ENCODE measurements at places on chromosomes 7 and 10.

GRCh38 chr10:68559251-68559650 is 886 bp upstream of the TET1 start:
- DNase-seq, result peak; percentile 58

GRCh38 chr10:20634839-20635238 is 262.3 kb downstream of the NEBL start:
- DNase-seq, result no peak

DNA sequence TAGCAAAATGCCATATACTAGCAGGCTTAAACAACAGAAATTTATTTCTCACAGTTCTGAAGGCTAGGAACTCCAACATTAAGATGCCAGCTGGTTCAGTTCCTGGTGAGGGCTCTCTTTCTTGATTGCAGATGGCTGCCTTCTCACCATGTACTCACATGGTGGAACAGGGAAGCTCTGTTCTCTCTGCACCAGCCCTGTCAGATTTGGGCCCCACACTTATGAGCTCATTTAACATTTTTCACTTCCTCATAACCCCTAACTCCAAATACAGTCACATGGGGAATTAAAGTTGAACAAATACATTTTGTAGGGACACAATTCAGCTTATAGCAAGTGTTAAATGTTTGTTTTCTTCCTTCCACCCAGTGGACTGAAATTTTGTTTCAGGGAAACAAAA is 218.6 kb upstream of the TAC1 start:
- DNase-seq, result no peak

DNA sequence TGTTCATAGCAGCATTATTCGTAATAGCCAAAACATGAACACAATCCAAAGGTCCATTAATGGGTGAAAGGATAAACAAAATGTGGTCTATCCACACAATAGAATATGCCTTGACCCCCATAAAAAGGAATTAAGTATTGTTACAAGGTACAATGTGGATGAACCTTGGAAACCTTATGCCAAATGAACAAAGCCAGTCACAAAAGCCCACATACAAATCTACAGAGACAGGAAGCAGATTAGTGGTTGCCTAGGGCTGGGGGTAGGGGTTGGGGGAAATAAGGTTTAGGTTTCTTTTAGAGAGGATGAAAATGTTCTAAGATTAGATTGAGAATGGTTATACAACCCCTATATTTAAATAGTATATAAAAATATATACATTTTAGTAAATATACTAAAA is 34.8 kb downstream of the PIP4K2A start:
- no peak for DNase-seq

GRCh38 chr7:36894190-36894589 is 169.9 kb upstream of the AOAH start:
- no peak for DNase-seq

DNA sequence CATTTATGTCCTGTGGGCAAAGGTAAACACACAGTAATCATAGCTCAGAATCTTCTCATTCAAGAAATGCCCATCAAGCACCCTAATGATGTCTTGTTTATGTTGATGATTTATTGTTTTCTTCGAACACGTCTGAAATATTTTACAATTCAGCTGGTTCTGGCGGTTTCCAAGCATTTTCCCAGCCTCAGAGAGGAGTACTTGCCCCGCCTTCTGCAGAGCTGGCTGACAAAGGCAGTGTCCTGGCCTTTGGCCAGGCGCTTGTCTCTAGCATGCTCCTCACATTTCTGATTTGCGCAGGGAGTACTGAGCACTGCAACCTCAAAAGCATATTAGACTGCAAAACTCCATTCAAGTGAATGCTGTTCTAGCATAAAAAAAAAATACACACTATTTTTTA is 314.2 kb upstream of the GNAI1 start:
- DNase-seq, result peak; percentile 21

- no peak for DNase-seq
Observed at GRCh38 chr10:119320981-119321380, 113.6 kb downstream of the GRK5 start.

GRCh38 chr10:33196710-33197491 is 137.6 kb downstream of the NRP1 start:
- DNase-seq, result no peak

- DNase-seq, result no peak
Observed at GRCh38 chr7:6533893-6534495, 17.3 kb downstream of the GRID2IP start.

DNA sequence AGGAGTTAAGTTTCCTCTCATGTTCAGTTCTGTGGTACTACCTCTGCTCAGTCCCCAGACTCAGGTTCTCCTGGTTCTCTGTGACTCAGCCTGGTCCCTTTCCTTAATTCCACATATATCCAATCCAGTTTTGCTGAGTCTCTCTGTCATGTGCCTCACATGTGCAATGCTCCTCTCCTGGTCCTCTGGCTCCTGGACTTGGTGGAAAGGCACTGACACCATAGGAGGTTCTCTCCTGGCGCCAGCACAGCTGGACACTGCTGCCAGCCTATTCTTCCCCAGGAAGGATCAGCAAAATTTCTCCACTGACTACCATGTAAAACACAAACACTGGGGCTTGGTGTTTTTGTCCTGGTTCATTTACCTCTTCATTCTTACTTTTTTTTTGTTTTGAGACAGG is 27.8 kb downstream of the GLUD1 start:
- no peak for DNase-seq

DNA sequence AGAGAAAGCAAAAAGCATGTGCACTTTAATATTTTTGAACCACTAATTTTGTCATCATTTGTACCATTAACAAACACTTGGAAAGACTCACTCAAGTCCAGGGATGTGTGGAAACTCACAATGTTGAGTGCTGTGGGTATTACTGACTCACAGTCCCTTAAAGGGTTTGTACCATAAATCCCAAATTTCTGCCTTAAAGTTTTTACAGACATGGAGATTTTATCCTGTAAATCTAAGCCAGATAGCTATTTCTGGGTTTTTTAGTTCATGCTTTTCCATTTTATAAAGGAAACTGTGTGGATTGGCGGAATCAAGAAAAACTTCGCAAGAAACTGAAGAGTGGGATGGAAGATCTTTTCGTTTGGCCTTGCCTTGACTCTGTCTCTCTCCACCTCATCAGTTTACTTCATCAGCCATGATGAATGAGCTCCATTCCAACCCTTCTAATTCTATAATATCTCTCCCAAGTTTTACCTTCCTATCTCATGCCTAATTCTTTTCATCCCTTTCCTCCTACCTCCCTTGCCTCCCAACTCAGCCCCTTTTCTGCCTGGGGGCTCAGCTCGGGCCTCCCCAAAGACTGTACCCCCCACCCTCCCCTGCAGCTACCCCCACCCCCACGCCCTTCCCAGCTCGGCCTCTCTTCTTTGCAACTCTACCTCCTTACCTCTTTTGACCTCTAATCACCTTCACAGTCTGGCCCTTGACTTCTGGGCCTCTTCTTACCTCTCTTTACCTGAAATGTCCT is 218.5 kb upstream of the MKLN1 start:
- peak; percentile 34 for DNase-seq

DNA sequence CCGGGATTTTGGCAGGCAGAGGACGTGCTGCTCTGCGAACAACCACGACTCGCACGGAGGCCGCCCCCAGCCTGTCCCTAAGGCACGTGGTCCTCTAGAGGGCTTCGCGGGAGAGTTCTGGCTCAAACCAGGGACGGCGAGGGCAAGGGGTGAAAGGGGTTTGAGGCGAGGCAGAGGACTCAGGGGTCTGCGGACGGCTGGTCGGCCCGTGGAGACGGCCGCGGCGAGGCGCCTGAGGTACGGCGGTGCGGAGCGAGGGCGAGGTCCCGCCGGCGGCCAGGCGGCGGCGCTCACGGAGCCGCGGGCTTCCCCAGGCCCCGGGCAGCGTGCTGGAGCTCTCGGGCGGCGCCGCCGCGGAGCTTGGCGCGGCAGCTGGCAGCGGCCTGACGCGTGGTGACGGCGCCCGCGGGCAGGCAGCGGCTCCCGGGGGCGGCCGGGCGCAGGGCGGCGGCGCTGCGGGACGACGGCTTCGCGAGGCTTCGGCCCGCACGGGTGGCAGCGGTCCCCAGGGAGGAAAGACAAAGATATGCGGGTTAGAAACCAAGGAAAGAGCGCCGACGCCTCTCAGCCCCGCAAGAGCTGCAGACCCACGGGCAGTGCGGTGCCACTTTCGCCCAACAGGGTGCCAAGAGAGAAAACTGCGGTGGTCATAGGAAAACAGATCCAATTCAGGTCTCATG is 44.8 kb downstream of the ZNF800 start:
- DNase-seq, result peak; percentile 38

- peak; percentile 82 for DNase-seq
Observed at GRCh38 chr7:103524042-103524907, 78.3 kb upstream of the SLC26A5 start.

- no peak for DNase-seq
Observed at GRCh38 chr10:89032141-89032891, 41.7 kb downstream of the FAS start.

- no peak for DNase-seq
Observed at GRCh38 chr10:6025683-6026255, 36.4 kb downstream of the IL2RA start.

- DNase-seq, result no peak
Observed at GRCh38 chr7:83769407-83769806, 120.5 kb upstream of the SEMA3E start.

- DNase-seq, result no peak
Observed at GRCh38 chr7:46854958-46855473, 726.9 kb downstream of the TNS3 start.

- peak; percentile 52 for DNase-seq
Observed at GRCh38 chr10:3720228-3721019, 64.6 kb downstream of the KLF6 start.

- no peak for DNase-seq
Observed at GRCh38 chr10:86254081-86254480, 112.5 kb downstream of the GRID1 start.

GRCh38 chr10:132354356-132355094 is 22.5 kb downstream of the LRRC27 start:
- DNase-seq, result no peak

DNA sequence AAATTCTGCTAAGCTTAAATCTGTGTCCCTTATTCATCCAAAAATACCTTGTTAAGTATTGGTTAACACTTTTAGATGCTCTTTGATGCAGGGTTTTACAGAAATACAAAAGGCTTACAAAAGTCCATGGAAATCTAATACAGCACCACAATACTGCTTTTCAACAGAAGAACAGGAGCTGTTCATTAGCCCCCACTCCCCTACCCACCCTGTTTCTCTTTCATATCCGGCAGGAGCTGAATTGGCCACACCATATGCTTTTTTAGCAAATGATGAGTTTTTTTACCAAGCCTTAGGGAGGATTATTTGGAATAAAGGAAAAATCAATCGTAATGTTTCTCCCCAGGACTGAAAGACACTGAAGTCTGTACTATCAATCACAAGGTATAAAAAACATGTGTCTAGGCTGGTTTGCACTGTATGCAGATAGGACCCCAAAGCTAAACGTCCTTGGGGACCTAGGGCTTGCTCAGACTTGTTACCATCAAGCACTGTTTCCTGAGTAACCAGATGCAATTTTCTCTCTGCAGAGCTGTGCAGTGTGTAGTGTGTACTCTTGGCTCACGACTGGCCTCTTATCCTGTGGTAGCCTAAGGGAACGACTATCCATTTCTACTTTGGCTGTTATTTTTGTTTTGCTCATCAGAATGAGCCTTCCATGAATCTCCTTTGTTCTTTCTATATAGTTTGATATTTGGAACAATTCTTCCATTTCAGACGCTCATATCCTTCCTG is 143.3 kb upstream of the LRGUK start:
- no peak for DNase-seq

DNA sequence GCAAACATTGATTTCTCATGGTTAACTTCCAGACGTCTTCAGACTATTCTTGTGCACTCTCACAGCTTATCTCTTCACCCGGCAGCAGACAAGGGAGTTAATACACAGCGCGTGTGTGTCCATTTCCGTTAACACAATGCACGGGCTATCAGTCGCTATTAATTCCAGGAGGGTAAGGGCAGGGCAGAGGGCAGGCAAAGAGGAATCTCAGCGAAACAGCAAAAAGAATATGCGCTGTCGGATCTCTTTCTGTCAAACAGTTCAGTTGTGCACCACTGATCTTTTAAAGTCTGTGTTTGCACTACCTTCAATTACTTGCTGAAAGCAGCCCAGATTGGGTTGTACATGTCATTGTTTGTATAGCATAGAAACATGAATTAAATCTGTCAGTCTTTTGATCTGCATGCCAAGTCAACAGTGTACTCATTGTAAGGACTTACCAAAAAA is 41.1 kb upstream of the CABCOCO1 start:
- DNase-seq, result no peak

DNA sequence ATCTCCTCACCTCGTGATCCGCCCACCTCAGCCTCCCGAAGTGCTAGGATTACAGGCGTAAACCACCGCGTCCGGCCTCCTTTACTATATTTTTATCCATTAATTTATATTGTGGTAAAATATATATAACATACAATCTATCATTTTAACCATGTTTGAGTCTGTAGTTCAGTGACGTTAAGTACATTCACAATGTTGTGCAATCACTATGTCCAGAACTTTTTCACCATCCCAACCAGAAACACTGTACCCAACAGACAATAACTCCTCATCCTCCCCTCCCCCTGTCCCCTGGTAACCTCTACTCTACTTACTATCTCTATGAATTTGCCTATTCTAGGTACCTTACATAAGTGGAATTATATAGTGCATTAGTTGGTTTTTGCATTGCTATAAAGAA is 297.5 kb upstream of the GALNT17 start:
- no peak for DNase-seq

DNA sequence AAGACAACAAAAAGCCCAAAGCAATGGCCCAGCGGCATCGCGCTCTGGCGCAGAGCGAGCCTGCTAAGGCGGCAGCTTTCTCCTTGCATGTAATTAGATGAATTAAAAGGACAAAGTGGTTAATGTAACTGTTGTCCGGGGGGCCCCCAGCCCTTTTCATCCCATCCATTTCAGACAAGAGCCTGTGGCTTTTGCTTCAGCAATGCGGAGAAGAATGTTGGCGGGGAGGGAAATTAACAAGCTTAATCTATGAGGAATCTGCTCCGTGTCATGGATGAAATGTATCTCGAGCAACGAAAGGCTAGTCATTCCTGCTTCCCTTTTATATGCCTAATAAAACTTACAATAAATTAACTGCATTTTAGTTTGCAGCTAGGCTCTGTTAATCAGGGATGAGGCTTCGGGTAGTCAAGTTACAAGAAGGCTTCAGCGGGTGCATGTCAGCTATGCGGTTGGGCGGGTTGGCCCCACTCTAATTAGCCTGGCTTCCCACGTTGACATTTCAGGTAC is 203.3 kb downstream of the BUB3 start:
- DNase-seq, result no peak

DNA sequence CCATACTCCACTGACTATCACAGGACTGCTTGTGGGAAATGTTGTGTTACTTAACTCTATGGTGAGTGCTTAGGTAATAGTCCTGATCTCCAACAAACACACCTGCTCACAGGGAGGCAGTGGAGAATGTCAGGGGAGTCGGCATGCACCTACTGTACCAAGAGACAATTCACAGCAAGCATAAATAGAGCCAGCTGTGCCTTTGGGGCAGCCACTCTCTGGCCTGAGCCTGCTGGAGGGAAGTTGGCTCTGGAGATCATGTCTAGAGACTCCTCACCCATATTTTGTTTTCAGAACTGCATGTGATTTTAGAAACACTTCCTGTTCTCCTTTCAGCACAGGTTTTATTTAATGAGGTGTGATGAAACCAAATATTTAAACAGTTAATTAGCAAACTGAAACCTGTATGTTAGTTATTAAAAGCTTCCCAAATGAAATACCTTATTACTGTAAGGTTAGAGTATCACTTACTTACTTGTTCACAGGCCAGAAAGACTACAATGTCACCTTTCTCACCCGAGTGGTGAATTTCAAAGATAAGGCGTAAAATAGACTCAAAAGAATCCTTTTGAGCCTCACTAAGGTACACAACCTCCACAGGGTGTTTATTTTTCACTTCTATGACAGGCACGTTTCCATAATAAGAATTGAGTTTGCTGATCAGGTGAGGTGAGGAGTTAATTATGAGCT is 21.8 kb downstream of the DHX32 start:
- DNase-seq, result no peak
